ENCODE measurements at places on chromosomes 4 and X.

GRCh38 chr4:115113506-115114106 lies at the start of gene NDST4:
Gene NDST4, minus strand, starts transcription at chr4:115113620. Its CDS starts 36,584 bp downstream, at chr4:115077036.
- no peak for DNase-seq

- peak; percentile 73 for DNase-seq
Observed at GRCh38 chr4:78059524-78059889, 2.4 kb downstream of the FRAS1 start.

- DNase-seq, result no peak
Observed at GRCh38 chrX:136495043-136495442, 2.3 kb upstream of the HTATSF1 start.

- DNase-seq, result no peak
Observed at GRCh38 chrX:65610481-65610880, 57.0 kb upstream of the MSN start.

GRCh38 chr4:151783867-151784266 lies 23.1 kb upstream of the GATB start:
- peak; percentile 21 for DNase-seq

DNA sequence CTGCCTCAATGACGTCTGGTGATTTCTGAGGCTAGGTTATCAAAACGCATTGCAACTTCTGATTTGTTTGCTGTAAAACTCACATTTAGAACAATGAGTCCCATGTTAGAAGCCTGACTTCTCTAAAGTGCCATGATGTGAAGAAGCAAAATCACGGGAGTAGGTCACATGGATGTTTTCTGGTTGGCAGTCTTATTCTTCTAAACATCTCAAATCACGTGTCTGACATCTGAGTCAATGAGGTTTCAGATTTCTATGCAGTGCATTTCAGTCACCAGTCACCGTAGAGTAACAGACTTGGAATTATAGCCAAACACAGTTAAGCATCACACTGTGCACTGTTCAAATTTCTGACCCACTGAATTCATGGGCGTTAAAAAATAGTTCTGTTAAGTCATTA lies 482.1 kb downstream of the TMA16 start:
- no peak for DNase-seq

DNA sequence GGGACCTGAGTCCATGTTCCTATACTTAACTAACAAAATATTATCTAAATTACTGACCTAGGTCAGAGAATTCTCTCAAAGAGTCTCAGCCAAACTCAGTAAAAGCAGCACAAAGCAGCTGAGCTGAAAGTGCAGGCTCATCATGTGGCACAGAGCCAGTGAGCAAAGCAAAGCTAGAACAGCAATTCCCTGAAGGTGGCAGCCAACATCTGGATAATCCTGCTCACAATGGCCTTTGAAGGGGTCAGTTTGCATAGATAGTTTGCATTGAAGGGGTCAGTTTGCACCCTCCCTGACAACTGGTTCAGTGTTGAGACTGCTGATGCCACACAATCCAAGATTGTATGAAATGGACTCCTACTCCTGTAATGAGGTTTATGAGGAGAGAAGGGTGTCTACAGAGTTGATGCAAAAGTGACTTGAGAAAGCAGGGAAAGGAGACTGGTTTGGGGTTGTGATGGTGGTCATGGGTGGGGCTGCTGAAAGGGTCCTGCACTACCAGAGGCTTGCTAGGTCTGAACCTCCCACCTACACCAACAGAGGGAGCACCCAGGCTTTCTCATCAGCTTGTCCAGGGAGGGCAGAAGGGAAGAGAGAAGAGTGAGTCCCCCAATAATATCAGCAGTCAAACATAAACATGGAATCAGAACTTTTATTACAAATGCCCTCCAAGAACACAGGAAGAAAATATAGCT lies 39.7 kb downstream of the TRIM61 start:
- no peak for DNase-seq

DNA sequence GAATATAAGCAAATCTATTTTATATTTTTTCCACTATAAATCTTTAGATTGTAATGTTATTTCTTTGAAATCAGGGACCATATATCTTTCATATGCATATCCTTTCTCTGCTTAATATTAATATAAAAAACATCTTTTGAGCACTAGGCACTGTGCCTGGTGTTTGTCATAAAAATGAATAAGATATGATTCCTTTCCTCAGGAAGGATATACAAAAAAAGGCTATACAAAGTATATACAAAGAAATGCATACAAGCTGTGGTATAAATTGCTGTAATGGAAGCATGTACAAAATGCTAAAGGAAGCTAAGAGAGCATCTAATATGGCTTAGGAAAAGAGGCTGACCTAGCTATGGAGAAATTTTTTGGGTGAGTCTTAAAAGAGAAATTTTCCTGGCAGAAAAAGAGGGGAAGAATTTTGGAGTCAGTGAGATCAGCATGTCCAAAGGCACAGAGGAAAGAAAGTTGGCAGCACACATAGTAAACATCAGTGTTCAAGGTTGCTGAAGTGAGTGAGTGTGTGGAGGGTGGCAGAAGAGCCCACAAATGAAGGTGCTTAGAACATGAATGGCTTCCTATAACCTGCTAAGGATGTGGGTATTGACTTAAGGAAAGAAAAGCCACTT lies 500.0 kb downstream of the SPRY1 start:
- DNase-seq, result no peak

DNA sequence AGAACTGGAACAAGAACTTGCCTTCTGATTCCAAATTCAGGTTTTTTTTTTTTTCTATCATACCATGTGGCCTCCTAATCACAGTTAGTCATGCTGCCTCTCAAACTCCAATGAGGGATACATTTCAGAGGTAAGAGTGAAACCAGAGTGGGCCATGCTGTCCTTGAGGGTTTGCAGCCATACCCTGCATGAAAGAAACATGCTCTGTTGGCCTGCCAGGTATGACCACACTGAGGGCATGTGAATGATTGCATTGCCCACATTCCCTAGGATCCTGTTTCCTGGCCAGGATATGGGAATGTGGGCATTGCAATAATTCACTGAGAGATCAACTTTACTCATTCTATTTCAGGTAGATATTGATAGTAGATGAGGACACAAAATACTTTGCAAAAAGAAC lies 56.4 kb upstream of the DDIT4L start:
- no peak for DNase-seq

- no peak for DNase-seq
Observed at GRCh38 chr4:7626531-7626930, 191.8 kb upstream of the PSAPL1 start.

DNA sequence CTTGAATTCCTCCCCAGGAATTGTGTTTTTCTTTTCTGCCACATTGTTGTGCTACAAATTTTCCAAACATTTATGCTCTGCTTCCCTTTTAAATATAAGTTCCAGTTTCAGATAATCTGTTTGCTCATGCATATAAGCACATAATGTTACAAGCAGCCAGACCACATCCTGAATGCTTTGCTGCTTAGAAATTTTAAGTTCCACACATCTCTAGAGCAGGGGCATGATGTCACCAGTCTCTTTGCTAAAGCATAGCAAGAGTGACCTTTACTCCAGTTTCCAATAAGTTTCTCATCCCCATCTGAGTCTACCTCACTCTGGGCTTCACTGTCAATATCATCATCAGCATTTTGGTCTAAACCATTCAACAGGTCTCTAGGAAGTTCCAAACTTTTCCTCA lies 932.5 kb downstream of the SH3BGRL start:
- DNase-seq, result no peak

- no peak for DNase-seq
Observed at GRCh38 chr4:125789023-125789422, 474.3 kb downstream of the FAT4 start.

GRCh38 chrX:3175659-3176438 lies 134.6 kb downstream of the ARSF start:
- DNase-seq, result peak; percentile 53

- DNase-seq, result peak; percentile 58
Observed at GRCh38 chrX:14694611-14695010, 165.3 kb downstream of the GLRA2 start.

GRCh38 chr4:71864380-71864779 lies 80.5 kb upstream of the GC start:
- no peak for DNase-seq

DNA sequence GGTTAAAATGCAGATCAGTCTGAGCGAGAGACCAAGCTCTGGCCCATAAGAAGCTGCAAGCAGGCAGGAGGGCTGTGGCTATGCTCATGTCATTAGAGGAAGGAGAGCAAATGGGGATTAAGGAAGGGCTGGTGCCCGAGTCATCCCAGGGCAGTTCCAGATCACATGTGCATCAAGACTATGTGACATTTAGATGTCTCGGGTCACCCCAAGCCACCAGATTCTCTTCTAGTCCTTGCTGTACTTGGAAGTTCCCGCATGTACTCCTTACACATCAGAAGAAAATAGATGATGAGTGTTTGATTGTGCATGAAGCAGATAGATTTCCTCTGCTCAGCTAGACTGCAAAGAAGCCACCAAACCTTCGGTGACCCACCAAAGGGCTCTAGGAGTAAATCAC lies 42.1 kb upstream of the KLHL34 start:
- no peak for DNase-seq

DNA sequence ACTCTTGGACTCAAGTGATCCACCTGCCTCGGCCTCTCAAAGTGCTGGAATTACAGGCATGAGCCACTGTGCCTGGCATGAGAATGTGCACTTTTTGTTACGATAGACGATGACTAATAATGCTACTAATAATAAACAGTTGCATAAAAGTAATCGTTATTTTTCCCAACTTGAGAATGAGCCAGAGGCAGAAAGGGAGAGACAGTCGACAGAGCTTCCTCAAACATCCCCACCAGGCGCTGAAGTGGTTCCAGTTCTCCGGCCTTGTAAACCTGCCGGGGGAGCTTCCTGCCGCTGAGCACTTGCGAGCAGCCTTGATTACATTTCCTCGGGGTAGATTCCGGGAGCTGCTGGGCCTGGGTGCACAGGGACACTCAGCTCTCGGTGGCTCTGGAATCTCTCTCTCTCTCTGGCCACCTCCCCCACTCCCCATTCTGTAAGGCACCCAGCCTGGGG lies 8.9 kb upstream of the HTRA3 start:
- peak; percentile 88 for DNase-seq

DNA sequence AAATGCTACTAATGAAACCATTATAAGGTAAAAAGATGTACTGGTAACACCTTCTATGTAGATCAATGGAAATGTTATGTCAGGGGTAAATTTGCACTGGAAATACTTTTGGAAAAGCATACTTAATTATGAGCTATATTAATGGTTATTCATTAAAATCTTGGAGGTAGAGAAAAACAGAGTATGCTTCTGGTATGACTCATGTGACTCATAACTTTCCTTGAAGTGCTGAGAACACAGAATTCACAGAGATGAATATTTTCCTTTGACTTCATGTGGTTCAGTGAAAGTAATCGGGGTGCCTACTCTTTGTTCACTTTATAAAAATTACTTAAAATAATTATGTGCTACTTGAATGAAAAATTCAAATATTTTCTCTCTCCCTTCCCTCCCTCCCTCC lies 254.2 kb downstream of the KCTD8 start:
- DNase-seq, result no peak

DNA sequence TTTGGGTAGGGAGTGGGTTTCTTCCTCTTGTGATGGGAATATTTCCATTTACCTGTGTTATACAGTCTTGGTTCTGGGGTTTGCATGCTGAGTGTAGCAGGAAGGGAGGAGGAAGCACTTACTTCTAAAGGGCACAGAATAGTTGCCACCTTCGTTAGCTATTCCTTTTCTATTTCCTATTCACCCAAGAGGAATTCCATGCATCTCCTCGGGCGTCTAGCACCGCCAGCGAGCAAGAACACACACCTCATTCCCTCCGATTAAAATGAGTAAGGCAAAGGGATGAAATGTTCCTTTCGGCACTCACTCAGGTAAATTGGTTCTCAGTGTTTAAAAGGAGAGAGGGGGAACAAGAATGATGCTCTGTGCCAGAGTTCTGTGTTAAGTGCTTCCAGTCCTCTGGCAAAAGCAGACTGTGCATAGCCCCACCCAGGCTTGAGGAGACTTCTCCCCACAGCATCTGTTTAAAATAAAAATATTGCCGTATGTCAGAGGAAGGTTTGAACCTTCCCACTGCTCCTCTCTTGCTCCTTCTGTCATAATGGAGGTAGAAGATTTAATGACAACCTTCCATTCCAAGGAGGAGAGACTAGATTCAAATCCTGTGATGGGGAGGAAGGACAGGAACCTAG lies 351.4 kb downstream of the PTTG2 start:
- no peak for DNase-seq

DNA sequence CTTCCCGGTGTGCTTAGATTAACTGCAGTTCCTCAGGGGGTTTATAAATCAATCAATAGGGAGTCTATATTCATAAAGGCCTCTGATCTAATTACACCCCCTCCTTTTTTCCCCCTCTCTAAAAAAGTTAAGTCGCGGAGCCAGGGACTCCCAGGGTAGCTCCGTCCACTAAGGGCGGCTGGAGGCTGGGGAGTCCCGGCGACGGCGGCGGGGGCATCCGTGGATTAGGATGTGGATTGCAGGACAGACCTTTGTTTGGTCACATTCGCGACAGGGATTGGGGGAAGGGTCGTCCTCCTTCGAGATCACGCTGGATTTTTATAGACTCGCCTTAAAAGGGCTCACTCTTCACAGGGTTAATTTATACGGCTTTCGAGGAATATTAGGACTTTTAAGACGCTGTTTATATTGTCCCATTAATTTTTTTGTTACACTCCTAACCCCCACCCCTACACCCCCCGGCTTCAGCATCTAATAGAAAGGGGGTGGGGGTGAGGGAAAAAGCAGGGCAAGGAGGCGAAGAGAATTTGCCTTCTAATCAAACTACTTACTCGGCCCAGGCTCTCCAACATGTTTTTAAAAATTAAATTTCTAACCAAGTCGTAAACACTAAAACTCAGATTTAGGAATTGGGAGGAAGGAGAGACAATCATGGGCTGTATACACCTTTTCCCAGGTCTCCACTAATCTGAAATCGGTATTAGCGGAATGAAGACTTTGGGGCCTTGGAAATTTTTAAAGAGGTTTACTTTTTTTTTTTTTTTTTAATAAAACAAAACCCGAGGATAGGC lies 8.5 kb downstream of the PITX2 start:
- no peak for DNase-seq

DNA sequence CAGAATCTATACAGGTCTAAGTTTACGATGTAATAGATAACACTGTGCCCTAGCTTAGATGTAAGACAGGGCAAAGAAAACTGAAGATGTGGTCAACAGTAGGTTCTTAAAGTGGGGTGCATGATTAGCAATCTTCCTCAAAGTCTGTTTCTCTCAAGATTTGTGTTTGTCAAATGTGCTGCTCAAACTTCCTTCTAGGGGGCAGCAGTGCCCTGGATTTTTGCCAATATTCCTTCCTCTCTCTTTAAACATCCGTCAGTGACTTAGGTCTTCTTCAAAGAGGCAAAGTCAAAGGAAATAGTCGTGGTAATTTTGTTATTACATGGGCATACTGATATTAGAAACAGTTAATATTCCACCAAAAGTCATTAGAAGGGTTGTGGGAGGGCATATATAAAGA lies 4.2 kb upstream of the PDHA2 start:
- no peak for DNase-seq
